ENCODE measurements at places on chromosomes 2 and 18.

GRCh38 chr2:197377670-197378069 lies 57.2 kb downstream of the SF3B1 start:
- DNase-seq = no peak

GRCh38 chr2:54394392-54394791 lies 61.7 kb upstream of the SPTBN1 start:
- peak; percentile 12 for DNase-seq

DNA sequence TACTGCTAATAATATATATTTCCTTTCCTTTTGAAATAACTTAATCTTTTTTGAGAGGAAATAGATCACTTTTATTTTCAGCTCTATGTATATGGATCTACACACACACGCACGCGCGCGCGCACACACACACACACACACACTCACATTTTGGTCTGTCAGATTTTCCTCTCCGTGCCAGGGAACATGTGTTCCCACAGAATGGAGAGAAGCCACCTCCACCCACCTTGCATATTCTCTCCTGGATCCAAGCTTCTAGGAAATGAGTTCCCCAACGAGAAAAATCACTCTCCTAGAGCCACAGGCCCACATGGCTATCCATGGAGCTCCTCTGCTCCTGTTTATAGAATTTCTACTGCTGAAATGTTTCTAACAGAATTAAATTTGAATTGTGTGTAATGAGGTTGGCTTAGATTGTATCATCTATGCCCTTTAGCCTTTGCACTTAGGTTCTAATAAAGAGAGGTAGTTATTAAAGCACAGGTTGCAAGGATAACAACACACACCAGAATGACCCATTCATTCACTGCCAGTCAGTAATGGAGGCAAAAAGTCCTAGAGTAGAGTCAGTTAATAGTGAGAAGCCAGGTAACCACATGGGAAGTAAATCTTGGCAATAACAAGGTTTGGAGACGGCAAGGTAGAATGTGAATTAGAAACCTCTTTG lies 19.7 kb downstream of the IFIH1 start:
- no peak for DNase-seq

DNA sequence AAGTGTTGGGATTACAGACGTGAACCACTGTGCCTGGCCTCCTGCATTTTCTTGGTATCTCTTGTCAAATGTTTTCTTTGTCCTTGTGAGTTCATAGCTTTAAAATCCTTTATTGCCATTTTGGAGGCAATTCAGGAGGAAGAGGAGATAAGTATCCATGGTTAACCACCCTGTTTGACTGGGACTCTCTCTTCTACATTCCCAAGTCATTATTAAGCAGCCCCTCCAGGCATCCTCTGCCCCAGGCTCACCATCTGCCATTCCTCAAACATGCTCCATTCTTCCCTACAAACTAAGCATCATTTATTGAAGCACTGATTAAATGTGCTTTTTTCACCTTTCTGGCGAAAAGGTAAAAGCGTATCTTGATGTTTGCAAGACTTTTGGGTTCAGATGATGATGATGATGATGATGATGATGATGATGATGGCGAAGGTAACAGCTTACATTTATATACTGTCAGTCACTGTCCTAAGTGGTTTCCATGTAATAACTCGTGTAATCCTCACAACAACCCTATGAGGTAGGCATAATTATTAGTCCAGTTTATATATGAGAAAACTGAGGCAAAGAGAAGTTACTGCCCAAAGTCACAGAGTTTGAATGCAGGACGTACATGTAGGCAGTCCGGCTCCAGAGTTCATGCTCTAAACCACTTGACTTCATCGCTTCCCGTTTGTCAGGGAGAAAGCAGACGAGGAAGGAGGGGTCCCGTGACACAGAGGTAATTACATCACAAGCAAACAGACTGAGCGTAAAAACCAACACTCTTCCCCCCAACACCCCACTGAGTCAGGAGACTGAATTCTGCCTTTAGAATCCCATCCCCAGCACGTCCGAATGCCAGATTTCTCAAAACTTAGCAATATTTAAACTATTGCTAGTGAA lies 69.7 kb upstream of the ACKR3 start:
- no peak for DNase-seq

GRCh38 chr2:162242586-162243280 lies 512 bp downstream of the FAP start:
- peak; percentile 91 for DNase-seq

DNA sequence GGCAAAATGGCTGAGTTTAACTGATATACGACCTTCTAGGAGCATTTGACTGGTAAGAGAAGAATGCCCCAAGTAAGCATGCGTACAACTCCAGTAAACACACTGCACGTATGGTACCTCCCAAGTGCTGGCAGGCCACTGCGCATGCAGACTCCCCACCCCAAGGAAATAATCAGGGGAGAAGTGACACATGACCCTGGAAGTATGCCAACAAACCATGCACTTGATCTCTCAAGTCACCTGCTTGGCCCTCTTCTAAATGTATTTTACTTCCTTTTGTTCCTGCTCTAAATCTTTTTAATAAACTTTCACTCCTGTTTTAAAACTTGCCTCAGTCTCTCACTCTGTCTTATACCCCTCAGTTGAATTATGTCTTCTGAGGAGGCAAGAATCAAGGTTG lies 129.8 kb upstream of the COL5A2 start:
- no peak for DNase-seq

DNA sequence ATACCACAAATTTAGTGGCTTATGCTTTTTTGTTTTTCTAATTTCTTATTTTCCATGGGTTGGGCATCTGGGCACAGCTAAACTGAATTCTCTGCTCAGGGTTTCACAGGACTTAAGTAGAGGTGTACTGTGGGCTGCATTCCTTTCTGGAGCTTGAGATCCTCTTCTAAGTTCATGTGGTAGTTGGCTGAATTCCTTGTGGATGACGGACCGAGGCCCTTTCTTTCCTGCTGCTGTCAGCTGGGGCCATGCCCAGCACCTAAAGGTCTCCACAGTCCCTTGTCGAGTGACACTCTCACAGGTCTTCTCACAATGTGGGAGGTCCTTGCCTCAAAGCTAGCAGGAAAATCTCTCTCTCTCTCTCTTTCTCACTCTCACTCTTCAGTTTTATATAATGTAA lies 433.5 kb upstream of the LRATD1 start:
- DNase-seq = no peak

DNA sequence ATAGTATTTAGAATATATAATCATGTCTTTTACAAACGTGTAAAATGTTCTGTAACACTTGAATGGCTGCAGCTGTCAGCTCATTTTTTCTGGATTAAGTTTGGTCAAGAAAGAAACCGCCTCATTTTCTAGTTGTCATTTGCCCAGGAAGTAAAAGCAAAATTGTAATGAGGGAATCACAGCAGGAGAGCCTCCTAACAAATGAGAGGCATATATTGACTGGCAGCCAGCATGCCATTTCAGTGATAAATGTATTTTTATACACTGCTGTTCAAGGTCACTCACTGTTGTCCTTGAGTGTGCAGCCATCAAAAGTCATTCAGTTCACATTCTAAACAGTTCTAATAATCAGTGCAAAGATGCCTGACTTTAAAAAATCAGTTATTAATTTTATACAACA lies 144.3 kb upstream of the BOD1L2 start:
- DNase-seq = no peak

GRCh38 chr2:229779650-229780049 lies 65.3 kb upstream of the DNER start:
- no peak for DNase-seq

DNA sequence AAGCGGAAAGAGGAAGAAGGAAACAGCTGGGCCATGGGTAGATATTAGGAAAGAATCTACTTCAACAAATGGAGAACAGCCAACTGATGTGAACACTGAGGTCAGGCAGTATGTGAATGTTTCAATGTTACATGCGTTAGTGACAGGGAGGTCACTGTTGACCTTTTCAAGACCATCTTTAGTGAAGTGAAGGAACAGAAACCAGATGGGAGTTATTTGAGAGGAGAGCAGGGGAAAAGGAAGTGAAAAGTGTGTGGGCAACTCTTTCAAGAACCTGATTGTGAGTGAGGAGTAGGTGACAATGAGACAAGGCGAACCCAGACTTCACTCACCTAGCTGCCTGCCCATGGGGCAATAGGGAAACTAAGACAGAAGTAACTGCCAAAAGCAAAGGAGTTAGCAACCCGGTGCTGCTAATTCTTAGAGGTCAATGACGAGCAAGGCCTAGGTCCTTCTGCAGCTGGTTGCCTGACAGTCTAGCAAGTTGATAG lies 67.0 kb downstream of the SP3 start:
- no peak for DNase-seq

- DNase-seq = no peak
Measured at GRCh38 chr2:31052284-31052683, 86.0 kb downstream of the GALNT14 start.

DNA sequence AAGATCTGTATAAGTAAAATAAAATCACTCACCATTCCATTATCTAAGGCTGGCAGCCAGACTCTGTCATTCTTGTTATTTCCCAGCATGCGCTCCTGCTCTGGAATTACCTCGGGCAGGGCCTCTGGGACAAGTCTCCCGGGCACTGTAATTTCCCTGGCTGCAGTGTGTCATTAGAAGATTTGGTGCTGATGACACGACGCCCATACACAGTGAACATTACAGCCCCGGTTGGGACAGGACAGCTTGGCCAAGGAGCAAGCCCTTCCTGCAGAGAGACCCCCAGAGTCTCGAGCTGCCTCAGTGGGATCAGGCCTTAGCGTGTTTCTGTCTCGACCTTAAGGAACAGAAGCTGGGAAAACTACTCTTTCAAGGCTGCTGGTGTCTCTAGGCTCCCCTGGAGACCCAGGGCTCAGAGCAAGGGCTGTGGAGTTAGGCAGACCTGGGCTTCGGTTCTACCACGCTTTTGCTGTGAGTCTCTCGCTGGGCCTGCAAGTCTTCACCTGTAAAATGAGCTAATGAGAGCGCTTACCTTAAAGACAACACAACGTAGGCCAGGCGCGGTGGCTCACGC lies 39.7 kb downstream of the SMAD7 start:
- no peak for DNase-seq

DNA sequence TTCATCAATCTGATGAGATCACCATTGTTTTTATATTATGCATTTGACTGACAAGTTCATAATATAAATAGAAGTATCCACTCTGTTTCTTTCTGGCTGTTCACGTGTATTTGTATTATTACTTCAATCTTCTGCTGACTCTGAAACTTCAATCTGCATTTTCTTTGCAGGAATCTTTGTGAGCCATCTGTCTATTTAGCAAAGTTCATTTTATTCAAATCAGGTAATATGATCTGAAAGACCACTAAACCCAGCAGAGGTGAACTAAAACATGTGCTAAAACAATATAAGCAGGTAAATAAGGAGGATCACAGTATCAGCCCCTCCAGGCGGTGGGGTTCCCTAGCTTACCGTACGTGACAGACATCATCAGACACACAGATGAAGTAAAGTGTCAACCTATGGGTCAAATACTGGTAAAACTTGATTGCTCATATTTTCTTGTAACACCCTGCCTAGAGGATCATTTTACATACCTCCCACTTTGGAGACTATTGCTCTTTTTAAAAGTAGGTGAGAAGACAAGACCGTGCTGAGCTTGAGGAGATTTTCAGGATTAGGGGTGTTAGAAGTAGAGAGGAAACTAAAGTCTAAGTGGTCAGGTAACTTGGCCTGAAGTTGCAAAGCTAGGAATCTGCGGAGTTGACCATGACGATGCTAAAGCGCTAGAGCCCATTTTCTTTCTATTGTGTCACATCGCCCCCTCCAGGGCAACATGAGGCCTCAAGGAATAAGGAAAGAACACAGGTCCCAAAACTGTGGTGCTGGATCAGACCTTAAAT lies 9.0 kb downstream of the DTNB start:
- peak; percentile 65 for DNase-seq

DNA sequence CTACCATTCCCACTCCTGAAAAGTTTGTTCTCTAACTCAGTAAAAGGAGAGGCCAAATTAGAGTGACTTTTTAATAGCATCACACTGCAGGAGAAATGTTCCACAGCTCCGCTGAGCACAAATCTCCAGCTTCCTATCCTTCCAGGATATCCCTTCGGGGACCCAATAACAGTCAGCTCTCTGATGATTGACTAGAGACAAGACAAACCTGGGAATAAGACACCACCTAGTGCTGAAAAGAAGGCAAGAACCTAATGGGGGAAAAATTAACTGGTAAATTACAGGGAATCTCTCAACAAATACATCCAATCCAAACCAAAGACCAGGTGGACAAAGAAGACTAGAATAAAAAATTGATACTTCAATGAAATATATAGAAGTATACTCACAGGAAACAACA lies 977.1 kb upstream of the SOX11 start:
- DNase-seq = no peak

DNA sequence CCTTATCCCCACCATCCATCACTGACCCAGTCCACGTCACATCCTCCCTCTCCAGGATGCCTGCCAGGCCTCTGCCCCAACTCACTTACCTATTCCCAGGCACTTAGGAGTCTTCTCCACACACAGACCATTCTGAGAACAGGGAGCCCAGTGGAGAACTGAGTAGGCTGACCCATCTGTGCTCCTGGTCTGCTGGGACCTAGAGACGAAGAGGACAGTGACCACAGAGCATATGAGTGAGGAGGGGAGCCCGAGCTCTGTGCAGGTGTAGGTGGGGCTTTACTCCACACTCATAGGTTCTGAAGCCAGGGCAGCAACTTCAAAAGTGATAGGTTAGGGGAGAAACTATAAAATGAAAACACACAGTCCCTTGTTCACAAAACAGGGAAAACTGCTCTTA lies 130.0 kb downstream of the NDUFA10 start:
- no peak for DNase-seq

DNA sequence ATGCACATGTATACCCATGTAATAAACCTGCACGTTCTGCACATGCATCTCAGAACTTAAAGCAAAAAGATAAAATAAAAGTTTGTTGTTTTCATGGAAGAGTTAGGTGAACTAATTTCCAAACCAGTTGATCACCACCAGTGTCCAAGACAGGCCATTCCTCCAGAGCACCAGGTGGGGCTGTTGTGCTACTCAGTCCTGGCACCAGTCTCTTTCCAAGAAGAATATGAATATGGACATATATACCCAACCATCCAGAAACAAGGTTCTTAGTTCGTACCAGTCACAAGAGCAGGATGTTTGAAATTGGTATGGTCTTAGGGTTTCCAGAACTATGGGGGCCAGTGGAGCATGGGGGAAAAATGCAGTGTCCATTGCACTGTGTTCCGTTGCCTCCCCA lies 17.2 kb upstream of the TNP1 start:
- no peak for DNase-seq

DNA sequence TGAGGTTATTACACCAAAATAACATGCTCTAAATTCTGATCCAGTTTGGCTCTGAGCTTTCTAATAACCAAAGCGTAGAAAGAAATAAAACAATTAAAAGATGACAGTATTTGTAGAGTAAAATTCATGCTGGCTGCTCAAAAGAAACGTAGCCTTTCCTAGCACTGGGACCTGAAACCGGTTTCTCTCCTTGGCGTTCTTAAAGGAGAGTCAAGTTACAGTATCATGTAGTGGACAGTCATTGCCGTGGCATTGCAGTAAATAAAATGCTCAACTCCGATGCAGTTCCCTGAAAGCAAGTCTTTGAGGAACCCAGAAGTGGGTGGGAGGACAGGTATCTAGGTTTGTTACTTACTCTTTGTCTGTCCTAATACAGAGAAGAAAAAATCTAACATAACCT lies 52.7 kb upstream of the ITM2C start:
- peak; percentile 21 for DNase-seq

- DNase-seq = no peak
Measured at GRCh38 chr2:45267062-45267792, 258.0 kb upstream of the SIX2 start.

GRCh38 chr2:179239195-179239594 lies 25.4 kb downstream of the SESTD1 start:
- no peak for DNase-seq

All from fibroblast of gingiva (primary cell).